Effector memory CD8-positive, alpha-beta T cell (primary cell): ENCODE measurements at places on chromosomes 5 and 9.

- no peak for DNase-seq
These were observed 693.8 kb downstream of the DNAH5 start for GRCh38 chr5:13250464-13251291.

DNA sequence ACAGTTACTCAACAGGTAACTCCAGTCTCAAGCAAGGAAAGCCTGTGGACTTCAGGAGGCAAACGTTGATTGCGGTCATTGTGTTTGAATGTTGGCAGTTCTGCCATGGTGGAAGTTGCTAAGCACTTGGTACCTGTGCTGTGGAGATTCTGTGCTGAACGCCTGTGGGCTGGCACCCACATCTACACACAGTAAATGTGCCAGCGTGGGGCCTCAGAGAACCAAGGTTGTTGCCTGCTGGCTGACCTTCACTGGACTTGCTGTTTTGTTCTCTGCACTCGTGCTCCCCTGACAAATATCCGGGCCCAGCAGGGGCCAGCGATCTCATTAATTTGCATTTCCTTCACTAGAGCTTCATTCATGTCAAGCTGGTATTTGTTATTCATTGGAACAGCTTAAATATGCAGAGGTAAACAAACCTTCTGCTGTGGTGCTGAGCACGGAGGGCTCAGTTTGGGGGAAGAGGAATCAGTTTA lies 141.8 kb downstream of the PRKACG start:
- no peak for DNase-seq

DNA sequence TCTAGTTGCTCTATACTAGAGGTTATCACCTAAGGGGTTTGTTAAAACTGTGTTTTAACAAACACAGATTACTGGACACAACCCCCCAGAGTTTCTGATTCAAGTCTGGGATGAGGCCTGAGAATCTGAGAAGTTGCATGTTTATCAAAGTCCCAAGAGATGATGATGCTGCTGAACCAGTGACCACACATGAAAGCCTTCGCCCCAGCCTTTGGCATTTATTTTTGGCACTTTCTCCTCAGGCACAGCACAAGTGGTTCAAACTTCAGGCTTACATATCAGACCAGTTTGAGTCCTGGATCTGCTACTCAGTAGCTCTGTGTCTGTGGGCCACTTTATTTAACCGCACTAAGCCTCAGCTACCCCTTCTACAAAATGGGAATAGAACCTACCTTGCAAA lies 407.2 kb upstream of the PIK3R1 start:
- DNase-seq = no peak

- DNase-seq = no peak
These were observed 20.4 kb downstream of the HAVCR2 start for GRCh38 chr5:157088342-157088990.

DNA sequence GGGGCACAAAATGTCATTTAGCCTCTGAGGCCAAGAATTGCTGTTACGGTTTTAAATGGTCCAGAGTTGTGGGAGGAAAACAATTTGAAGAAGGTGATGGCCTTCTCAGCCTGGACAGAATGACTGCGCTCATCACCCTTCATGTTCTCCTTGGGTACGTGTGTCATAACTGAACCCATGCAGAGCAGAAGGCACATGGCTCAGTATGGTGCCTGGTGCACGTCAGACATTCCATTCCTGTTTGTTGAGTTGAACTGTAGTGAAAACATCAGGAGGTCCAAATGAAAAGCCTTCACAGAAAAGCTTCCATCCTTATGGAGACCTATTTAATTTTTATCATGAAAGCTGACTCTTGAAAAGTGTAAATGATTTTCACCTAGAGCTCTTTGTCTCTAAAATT lies 133.2 kb downstream of the CFAP90 start:
- no peak for DNase-seq

GRCh38 chr9:23567516-23568165 lies 258.4 kb downstream of the ELAVL2 start:
- no peak for DNase-seq

- peak; percentile 4 for DNase-seq
These were observed 558 bp upstream of the SMAD5 start for GRCh38 chr5:136132087-136132486.
